Fibroblast of skin of back (primary cell): ENCODE measurements at places on chromosomes 5 and 9.

GRCh38 chr9:127267793-127268525, 3.4 kb downstream of the GARNL3 start:
- DNase-seq: no peak

- no peak for DNase-seq
Observed at GRCh38 chr5:131419877-131420276, 156.0 kb downstream of the CDC42SE2 start.

DNA sequence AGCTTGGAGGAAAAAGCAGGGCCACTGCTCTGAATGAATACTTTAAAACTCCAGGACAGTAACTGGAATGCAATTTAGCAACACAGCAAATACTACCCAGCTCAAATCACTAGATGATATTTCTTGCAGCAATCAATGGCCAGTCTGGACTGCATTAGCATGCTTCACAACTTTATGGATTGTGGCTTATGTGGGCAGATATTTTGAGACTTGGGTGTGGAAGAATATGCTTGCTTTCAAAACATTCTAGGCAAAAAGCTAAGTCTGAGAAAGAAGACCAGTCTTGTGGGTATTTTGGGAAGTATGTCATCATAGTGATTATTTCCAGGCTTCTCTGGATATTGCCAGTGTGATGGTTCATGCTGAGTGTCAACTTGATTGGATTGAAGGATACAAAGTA, 3.1 kb downstream of the RANBP3L start:
- DNase-seq: peak; percentile 57

DNA sequence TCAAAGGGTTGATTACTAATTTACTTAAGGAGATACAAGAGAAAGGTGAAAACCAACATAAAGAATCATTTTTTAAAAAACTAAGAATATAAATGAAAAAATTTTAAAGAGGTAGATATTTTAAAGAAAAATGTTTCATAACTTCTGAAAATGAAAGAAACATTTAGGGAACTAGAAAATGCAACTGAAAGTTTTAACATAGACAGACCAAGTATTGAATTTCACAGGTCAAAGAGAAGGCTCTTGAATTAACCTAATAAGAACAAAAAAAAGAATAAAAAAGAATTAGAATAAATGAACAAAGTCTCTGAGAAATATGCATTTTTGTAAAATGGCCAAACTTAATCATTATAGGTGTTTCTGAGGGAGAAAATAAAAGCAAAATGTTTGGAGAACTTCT, 16.1 kb upstream of the FAM174A start:
- DNase-seq: no peak

DNA sequence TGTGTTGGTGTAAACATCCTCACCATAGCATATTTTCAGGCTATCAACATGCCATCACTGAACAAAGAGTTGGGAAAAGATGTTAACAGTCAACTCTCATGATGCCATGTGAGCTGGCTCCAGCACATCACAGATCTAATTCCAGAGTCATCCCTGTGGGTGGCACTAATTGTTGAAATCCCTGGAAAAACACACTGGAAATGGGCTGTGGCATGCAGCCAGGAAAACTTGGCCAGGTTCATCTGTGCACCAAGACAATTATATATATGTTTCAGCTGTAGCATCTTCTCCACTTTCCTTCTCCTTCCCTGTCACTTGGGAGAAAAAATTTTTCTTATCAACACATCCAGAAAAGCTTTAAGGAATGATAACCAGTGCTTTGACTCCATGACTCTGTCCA, 313.7 kb downstream of the TRIM32 start:
- no peak for DNase-seq

DNA sequence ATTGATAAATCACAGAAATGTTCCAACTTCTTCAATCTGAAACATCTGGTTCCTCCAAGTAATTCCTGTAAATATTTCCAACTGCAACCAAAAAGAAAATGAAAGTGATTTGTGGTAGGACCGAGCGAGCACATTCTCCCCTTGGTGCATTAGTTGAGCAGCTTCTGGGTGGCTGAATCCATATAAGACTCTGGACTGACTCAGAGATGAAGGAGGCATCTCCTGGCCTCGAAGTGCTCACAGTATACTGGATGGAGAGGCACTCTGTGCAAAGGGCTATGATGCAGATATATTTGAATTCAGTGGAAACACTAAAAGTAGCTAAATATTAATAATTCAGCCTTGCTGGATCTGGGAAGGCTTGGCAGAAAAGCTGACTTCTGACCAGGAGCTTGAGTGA, 265.0 kb downstream of the MARCHF11 start:
- peak; percentile 32 for DNase-seq

DNA sequence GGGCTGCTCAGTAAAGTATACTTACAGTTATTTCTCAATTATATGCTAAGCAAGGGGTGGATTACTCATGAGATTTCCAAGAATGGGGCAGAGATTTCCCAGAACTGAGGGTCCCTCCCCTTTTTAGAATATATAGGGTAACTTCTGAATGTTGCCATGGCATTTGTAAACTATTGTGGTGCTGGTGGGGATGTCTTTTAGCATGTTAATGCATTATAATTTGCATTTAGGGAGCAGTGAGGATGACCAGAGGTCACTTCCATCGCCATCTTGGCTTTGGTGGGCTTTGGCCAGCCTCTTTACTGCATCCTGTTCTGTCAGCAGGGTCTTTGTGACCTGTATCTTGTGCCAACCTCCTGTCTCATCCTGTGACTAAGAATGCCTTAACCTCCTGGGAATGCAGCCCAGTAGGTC, 35.5 kb downstream of the TTC1 start:
- no peak for DNase-seq

DNA sequence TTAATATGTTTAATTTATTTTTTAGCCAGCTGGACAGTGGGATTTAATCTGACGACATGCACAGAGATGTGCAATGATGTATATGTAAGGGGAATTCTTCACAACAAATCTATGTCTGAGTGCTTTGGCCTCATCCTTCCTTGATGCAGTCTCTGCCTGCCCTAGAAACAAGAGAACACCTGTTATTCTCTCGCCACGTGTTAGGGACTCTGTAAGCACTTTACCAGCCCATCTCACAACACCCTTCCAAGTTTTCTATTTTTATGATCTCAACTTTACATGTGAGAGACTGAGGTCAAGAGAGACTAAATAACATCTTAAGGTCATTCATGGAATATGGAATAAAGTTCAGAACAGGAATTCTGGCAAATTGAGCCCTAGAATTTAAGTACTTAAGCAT, 123.0 kb upstream of the GAS1 start:
- no peak for DNase-seq

- DNase-seq: no peak
Observed at GRCh38 chr9:123843703-123844102, 86.2 kb downstream of the DENND1A start.

DNA sequence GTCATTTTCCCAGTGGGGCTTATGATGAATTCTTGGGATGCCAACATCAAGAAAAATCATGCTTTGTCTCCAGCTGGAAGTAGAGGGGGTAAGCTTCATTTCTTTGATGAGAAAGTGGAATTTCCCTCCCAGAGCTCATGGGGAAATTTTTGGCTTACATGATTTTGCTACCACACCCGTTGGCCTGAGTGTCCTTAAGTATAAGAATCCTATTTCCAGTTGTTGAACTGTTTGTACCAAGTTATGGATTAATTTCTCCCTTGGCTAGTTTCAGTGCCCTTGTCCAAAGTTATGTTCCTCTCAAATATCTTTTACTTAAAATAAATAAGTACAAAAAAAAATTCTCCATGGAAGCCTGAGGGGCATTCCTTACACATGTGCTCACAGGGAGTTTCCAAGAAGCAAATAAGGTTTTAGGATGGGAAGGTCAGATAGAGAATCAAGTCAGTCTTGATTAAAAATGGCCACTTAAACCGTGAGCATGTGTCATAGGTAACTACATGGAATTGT, 82.3 kb downstream of the PTCD2 start:
- peak; percentile 82 for DNase-seq

DNA sequence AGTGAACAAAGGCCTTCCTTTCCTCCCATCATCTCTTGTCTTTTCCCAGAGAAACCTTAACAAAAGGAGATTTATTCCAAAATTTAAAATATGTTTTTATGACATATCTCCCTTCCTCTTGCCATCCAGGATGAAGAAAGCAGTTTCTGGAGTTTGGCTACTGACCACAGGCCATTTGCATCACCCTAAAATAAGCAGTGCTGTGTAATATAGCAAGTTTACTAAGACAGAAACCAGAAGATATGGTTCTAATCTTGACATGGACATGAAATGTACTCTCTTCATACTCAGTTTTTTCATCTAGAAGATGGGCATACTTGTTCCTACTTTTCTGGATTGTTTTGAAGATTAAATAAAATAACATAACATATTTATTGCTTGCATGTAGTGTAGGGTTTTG, 50.2 kb upstream of the ZFAND5 start:
- no peak for DNase-seq

GRCh38 chr5:40605295-40605958, 74.3 kb upstream of the PTGER4 start:
- DNase-seq: peak; percentile 48

DNA sequence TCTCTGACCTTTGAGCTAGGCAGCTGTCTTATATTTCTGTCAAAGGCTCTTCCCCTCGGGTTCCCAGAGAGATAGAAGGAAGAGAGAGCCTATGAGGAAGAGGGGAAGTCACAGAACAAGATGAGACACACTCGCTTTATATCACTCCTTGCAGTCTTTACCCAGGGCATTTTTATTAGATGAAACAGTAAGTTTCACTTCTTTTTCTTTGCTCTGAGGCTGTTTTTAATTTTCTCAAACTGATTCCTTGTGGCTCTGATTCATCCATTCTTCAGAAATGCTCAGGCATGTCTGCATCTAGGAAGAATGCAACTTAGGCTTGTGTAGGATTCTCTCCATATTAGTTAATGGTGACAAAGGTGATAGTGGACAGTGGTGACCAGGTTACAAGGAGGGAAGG, 132.9 kb upstream of the CHD1 start:
- DNase-seq: peak; percentile 85

DNA sequence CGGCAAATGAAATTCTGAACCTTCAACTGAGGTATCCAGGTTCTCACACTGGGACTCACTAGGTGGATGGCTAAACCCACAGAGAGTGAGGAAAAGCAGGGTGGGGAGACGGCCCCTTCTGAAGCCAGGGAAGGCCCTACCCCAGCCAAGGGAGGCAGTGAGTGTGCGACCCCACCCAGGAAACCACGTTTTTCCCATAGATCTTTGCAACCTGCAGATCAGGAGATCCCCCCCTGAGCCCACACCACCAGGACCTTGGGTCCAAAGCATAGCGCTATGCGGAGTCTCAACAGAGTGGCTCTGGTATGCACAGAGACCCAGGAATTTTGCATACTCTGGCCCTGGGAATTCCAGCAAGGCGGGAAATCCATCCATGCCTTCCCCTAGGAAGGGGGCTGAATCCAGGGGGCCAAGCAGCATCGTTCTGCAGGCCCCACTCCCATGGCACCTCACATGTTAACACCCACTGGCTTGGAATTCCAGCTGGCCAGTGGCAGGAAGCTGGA, 19.9 kb downstream of the DTWD2 start:
- no peak for DNase-seq

DNA sequence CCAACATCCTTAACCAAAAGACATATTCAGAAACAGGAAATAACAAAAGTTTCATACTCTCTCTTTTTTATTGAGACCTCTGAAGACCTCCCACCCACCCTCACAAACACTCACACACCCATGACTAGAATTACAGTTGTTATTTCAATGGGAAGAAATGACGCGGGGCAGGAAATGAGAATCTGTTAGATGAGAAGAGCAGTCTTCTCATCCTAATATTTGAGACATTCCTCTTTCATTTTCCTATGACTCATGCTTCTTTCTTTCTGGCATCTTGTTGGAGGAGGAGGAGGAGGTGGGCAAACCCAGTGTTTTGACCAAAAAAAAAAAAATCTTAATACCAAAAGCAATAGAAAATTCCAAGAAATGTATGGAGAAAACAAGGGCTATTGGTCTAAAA, 179.5 kb upstream of the TARS1 start:
- peak; percentile 93 for DNase-seq

- DNase-seq: no peak
Observed at GRCh38 chr9:73210886-73211666, 59.4 kb downstream of the ANXA1 start.

- DNase-seq: no peak
Observed at GRCh38 chr5:123599171-123599570, 87.2 kb downstream of the CSNK1G3 start.

DNA sequence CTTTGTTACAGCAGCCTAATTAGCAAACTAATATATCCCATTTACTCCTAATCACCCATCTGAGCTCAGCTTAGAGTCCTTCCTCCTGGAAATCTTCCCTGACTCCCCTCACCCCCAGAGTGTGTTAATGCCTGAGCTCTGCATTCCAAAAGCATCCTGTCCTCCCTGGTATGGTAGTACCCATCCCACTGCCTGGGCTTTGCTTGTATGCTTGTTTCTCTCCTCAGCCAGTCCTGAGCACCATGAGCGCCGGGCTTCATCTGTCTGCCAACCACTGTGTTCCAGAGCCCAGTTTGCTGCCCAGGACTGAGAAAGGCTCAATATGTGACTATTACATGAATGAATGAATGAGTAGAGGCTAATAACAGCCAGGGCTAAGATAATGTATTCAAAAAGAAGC, 272.4 kb downstream of the CDK5RAP2 start:
- DNase-seq: no peak

DNA sequence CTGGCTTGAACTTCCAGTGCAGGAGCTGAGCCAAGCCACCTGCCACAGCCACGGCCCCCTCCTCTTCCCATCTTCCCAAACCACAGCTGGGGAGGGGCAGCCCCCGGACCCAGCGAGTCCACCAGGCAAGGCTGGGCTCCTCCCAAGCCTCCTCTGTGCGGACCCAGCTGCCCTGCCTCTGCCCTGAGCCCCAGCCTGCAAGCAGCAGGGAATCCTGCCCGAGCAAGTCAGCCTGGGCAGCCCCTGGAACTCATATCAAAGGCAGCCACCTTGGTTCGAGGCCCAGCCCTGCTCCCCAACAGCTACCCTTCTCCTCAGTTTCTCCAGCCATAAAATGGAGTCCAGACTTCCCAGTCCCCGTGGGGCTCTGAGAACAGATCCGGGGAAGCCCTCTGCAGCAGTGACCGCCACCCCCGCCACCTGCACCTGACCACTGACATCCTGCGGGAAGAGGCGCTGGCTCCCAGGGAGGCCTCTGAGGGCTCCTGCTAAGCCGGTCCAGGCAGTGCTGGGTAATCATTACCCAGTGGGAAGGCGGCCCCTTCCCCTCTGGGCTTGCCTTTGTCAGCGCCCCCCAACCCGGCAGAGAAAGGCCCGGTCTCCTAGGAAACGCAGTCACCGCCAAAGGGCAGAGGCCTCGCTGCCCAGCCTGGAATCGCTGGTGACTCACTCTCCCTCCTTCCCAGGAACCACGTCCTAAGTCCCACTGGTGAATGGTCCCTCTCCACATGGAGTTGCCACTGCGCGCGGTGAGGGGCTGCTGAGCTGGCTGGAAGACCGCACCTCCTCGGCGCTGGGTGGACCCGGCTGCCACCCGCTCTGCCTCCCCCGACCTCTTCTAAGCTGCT, 1.5 kb downstream of the VAV2 start:
- peak; percentile 80 for DNase-seq

GRCh38 chr5:102624405-102624804, 125.6 kb upstream of the SLCO6A1 start:
- no peak for DNase-seq

- DNase-seq: no peak
Observed at GRCh38 chr5:75303419-75303818, 33.6 kb upstream of the HMGCR start.

GRCh38 chr5:43753069-43753468, 150.1 kb downstream of the NNT start:
- DNase-seq: no peak

- no peak for DNase-seq
Observed at GRCh38 chr9:123540457-123540856, 184.5 kb downstream of the CRB2 start.

GRCh38 chr9:92738661-92739081, 26.0 kb downstream of the BICD2 start:
- DNase-seq: no peak
